ENCODE measurements at places on chromosomes 11 and 22. TPM values are rescaled to one million over a fixed set of nuclear protein-coding genes. Genes with fewer than 3 reads are reported as not detected.
A peak's percentile ranks its signal among the peaks of the same experiment; 100 is the strongest.

GRCh38 chr11:251550-251949, 14.8 kb downstream of the PSMD13 start:
- DNase-seq, result peak; percentile 68

The CELSR1 gene
- 56.2 TPM for total RNA-seq

DNA sequence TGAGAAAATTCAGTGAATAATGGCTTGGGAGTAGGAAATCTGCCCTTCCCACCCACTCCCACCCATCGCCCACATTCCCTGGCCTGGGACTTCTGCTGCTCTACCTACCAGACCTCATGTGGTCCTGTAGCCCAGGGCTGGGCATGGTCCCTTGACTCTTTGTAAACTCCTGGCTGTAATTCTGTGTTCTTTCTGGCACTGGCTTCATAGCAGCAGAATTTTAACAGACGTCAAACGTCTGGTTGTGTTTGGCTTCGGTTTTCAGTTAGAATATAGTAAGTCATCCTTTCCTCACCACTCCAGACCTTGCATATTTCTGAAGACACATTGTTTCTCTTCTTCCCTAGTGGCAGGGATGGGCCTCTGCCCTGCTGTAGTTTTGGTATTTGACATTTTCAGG, 210.6 kb downstream of the CSNK2A3 start:
- no peak for DNase-seq

The SAA1 gene
- 44.3 TPM for total RNA-seq

GRCh38 chr11:57638811-57639320, 10.8 kb downstream of the YPEL4 start:
- DNase-seq, result no peak

GRCh38 chr11:87779276-87780067, 395.8 kb downstream of the RAB38 start:
- DNase-seq, result no peak

DNA sequence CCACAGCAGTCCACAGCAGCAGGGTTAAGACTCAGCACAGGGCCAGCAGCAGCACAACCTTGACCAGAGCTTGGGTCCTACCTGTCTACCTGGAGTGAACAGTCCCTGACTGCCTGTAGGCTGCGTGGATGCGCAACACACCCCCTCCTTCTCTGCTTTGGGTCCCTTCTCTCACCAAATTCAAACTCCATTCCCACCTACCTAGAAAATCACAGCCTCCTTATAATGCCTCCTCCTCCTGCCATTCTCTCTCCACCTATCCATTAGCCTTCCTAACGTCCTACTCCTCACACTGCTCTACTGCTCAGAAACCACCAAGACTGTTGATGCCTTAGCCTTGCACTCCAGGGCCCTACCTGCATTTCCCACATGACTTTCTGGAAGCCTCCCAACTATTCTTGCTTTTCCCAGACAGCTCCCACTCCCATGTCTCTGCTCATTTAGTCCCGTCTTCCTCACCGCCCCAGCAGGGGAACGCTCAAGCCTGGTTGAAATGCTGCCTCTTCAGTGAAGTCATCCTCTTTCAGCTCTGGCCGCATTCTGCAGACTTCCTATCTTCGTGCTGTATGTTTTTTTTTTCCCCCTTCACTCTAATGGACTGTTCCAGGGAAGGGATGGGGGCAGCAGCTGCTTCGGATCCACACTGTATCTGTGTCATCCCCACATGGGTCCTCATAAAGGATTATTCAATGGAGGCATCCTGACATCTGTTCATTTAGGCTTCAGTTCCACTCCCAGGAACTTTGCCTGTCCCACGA, 3.3 kb downstream of the IL18BP start:
- no peak for DNase-seq

DNA sequence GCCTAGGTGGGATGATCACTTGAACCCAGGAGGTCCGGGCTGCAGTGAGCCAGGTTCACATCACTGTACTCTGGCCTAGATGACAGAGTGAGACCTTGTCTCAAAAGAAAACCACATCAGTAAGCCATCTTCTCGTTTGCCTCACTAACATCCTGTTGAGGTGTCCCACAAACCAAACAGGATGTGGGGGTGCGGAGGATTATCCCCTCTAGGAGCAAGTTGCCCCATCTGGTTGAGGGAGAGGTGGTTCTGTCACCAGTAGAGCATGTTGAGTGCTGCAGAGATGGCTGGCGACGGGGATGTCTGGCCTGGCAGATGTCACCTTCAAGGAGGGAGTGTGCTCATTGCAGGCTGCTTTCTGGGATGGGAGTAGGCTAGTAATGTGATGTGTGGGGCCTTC, 72.4 kb downstream of the ZNRF3 start:
- peak; percentile 70 for DNase-seq

DNA sequence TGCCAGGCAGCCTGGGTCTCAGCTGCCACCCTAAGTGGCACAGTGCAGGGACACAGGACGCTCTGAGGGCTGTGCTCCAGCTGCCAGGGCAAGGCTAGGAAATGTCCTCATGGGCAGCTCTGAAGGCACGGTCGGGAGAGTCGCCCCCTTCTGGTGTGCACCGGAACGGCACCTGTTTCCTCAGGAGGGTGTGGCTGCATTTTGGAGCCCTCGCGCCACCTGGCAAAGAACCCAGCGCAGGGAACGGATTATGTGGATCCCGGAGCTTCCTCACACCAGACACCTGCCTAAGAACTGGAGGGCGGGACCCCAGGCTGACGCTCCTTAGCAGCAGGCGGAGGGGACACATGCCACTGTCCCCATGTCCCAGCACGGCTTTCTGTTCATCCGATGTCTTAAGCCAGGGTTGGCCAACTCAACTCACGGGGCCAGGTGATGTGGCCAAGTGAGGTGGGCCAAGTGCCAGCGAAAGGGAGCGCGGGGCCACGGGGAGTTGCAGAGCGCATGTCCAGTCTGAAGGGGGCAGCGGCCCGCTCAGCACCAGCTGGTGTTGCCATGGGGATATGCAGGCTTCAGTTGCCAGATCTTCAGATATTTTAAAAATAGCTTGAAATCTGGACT, 5.1 kb upstream of the SLC22A8 start:
- peak; percentile 75 for DNase-seq
